ENCODE measurements at places on chromosomes 1 and 21. TPM values are rescaled to one million over a fixed set of nuclear protein-coding genes. Genes with fewer than 3 reads are reported as not detected.
A peak's percentile ranks its signal among the peaks of the same experiment; 100 is the strongest.

PLPPR5 gene
- not detected for total RNA-seq

BARHL2 gene
- total RNA-seq, result not detected

- peaks cover 2% of the 10 kb centered on the region for H3K27me3 ChIP-seq
- no peak for DNase-seq
- no peak overlapping the region for H3K27ac ChIP-seq
Observed at GRCh38 chr21:41632748-41633475, 125.0 kb upstream of the TMPRSS2 start.

- DNase-seq, result no peak
- no peak overlapping the region for H3K27ac ChIP-seq
- H3K4me1 ChIP-seq, result no peaks in the 10 kb centered on the region
- no peaks in the 10 kb centered on the region for H3K36me3 ChIP-seq
- H3K4me3 ChIP-seq, result no peak overlapping the region
Observed at GRCh38 chr1:11541236-11541635, 62.3 kb downstream of the DISP3 start.

DNA sequence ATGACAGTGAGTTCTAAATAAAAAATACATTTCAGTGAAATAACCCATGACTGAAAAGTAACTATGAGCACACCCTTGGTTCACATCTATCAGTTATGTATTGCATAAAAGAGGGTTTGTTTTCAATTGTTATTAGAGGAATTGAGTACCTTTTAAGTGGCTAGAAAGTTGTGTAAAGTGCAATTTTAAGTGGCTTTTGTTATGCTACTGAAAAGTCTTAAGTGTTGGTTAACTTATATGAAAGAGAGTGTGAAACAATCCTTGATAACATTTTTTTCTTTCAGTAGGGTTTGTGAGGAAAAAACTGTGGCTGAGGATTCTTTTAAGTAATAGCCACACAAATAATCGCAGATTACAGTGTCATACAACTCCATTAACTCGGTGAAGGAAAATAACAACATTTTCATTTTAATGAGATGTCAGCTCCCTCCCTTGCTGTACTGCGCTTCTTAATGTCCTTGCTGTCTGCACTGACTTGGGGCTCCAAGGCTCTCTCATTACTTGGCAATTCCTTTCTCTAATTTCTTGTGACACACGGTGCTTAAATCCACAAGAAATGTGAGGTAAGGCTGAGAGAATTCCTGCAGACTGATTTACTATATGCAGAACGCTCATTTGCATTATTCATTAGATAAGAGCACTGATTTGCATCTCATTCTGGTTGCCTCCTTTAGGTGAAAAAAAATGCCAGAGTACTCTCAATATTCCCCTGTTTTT lies 40.6 kb downstream of the NTNG1 start:
- no peaks in the 10 kb centered on the region for H3K36me3 ChIP-seq
- H3K4me1 ChIP-seq, result peaks cover 12% of the 10 kb centered on the region
- H3K27ac ChIP-seq, result no peak overlapping the region
- H3K27me3 ChIP-seq, result peaks cover 3% of the 10 kb centered on the region
- no peak for DNase-seq

- H3K4me3 ChIP-seq, result peak overlapping the region; percentile 97
- H3K27ac ChIP-seq, result peak overlapping the region; percentile 93
- peaks cover 7% of the 10 kb centered on the region for H3K36me3 ChIP-seq
- H3K27me3 ChIP-seq, result peaks cover 2% of the 10 kb centered on the region
Observed at GRCh38 chr1:1360506-1361169, 2.3 kb upstream of the MXRA8 start.

GRCh38 chr1:24721533-24721932 lies 23.7 kb upstream of the CLIC4 start:
- no peak overlapping the region for H3K27ac ChIP-seq
- no peak overlapping the region for H3K4me3 ChIP-seq
- peaks cover 17% of the 10 kb centered on the region for H3K36me3 ChIP-seq
- peaks cover 69% of the 10 kb centered on the region for H3K4me1 ChIP-seq
- no peak for DNase-seq

Measured in HFFc6 (cell line).